NCI-H524 treated with DMSO at 0.1 percent for 48 hours (cell line): ENCODE measurements at places on chromosomes 4 and X.

- no peak for DNase-seq
These were observed 182.2 kb downstream of the AR start for GRCh38 chrX:67726018-67726417.

DNA sequence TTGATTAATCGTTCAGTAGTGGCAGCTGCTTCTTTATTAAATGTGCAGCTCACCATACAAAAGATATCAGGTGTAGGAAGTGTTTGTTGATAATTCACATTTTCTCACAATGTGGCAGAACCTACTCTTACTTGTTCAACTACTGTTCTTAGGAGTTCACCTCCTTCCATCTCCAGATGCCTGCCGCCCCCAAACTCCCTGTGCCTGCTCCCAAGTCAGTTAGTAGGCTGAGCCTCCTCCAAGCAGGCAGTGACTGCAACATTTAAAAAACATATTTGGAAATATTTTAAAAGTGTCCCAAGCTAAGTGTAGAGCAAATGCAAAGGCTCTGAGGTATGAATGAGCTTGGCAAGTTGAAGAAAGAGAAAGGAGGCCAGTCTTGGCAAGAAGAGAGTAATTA, 100.2 kb downstream of the AFF2 start:
- DNase-seq = no peak

DNA sequence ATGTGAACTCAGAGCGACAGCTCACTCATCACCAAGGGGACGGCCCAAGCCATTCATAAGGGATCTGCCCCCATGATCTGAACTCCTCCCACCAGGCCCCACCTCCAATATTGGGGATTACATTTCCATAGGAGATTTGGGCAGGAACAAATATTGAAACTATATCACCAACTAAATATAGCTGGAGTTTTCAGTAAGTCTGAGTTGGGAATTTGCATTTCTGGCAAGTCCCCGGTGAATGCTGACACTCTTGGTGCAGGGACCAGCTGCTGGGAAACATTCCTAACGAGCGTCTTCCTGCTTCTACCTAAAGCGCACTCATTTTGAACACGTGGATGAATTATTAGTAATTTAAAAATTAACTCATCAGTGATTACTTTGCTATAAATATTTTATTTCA, 13.2 kb downstream of the CLDN34 start:
- DNase-seq = no peak

GRCh38 chr4:155241225-155241624, 32.8 kb downstream of the NPY2R start:
- DNase-seq = no peak

DNA sequence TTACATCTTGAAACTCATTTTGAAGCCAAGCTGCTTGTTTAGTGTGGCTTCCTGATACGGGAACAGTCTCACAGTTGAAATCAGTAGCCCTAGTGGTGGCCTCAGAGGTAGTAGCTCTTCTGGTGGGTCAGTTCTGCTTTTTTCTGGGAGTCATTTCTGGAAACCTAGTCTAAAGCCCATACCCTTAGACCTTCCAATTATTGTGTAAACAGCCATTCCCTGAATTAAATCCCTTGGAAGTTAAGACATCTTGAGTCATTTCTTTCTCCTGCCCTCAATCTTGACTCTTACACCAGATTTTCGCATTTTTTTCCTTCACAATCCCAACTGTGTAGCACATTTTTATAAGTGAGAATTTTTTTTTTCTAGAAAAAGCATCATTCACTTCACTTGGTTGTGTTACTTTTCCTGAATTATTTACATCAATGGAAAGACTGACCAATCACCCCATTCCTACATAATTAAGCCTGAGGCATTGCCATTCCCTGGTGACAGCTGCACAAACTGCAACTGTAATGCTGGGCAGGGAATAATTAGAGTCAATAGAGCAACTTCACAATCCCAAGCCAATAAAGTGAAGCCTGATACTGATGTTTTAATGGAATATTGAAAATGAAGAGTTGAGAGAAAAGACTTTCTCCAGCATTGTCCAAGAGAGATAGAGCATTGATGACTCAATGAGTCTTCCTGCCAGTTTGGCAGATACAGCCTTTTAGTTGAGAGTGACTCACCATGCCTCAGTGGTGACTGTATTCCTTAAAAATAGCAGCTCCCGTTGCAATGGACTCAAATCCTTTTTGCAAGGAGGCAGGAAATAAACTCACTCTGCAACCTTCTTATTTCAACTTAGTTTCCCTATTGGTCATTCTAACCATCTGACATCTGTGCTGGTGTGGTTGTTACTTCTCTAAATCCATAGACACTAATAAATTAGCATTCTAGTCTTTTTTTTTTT, 13.0 kb upstream of the SEPSECS start:
- no peak for DNase-seq

GRCh38 chr4:24179201-24179840, 289.5 kb upstream of the PPARGC1A start:
- DNase-seq = no peak

DNA sequence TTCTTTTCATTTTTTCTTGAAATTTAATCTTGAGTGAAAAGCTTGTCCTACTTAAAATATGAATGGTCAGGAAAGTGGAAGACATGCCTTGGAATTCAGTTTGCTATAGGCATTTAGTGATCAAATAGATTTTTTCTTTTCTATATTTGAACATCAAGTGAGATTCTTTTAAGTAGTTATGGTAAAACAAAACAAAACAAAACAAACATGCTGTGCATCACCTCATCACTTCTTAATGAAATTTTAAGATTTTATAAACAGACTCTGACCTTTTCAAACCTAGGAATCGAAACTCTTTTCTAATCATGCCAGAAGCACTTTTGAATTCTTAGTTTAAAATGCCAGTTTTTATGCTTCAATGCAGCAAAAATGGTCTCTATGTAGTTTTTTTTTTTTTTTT, 62.8 kb downstream of the CNKSR2 start:
- no peak for DNase-seq

- DNase-seq = no peak
These were observed 40.5 kb downstream of the ATG4A start for GRCh38 chrX:108132034-108132433.

DNA sequence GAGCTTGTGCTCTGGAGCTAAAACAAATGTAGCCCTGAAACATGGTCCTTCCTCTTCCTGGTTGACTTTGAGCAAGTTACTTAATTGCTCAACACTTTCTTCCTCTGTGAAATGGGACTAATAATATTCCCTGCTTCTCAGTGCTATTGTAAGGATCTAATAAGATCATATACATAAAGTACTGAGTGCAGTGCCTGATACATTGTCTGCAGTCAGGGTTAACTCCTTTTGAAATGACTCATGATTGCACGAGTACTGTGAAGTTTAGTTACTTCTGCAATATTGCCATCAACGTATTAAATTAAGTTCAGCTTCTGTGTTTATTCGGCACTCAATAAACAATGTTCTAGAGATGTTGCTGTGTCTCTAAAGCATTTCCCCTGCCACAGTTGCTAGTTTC, 91.8 kb upstream of the HPRT1 start:
- no peak for DNase-seq
